ENCODE measurements at places on chromosomes 1 and 21.

DNA sequence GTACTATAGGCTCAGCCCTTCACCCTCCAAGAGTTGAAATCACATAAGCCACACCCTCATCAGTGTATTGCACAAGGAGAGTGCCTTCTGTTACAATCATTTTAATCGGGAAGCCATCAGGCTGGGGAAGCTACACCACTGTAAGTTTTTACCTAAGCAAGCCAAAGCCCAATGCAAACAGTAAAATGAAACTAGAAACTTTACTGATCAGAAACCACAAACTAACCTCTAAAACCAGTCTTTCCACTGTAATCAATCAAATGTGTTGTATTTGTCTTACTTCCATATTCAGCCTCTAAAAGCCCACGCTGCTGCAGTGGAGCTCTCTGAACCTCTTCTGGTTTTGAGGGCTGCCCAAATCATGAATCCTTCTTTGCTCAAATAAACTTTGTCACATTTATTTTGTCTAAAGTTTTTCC is 26.2 kb downstream of the CAPN8 start:
- DNase-seq, result no peak

GRCh38 chr1:19484798-19485361 is 459 bp downstream of the CAPZB start:
- no peak for DNase-seq

DNA sequence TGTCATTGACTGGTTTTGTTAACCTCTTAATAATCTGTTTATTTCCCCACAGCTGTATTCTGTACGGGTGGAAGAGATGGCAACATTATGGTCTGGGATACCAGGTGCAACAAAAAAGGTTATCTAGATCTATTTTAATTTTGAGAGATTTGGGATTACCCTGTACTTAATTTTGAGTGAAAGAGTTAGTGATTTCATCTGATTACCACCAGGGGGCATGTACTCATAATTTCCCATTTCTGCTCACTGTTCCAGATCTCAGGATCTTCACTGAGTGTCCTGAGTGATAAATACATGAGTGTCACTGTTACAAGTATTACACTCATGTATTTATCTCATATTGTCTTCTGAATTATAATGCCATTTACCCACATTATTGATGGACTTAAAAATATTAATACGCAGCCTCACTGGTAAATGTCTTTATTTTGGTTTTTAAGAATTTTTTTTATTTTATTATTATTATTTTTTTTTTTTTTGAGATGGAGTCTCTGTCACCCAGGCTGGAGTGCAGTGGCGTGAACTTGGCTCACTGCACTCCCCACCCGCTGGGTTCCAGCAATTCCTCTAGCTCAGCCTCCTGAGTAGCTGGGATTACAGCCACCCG is 27.4 kb downstream of the DTL start:
- no peak for DNase-seq

DNA sequence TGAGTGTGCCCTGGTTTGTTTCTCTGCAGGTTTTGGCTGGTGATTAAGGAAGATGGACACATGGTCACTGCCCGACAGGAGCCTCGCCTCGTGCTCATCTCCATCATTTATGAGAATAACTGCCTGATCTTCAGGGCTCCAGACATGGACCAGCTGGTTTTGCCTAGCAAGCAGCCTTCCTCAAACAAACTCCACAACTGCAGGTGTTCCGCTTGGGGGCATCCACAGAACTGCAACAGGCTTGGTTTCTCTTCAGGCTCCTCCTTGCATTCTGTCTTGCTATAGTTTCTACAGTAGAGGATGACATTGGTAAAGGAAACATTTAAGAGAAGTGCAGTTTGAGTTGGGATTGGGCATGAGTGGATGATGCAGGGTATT is 6.8 kb downstream of the MTARC2 start:
- no peak for DNase-seq

- peak; percentile 16 for DNase-seq
Observed at GRCh38 chr1:159936273-159936904, 9.0 kb downstream of the IGSF9 start.

GRCh38 chr1:116580446-116581322 is 9.9 kb upstream of the CD58 start:
- DNase-seq, result no peak

DNA sequence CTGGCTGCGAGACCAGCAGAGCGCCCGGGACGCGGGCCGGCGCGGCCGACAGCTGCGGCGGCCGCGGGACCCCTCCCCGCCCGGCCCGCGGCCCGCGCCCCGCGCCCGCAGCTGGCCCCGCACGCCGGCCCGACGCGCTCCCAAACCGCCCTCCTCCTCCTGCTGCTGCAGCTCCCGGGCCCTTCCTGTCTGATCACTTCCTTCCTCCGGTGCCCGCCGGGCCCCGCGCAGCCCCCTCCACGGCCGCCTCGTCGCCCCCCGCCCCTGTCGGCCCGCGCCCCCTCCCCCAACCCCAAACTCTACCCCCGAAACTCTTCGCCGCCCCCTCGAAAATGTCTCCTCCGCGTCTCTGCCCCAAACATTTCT is 594 bp downstream of the LUZP1 start:
- DNase-seq, result no peak

- DNase-seq, result no peak
Observed at GRCh38 chr1:115041654-115042053, 12.0 kb downstream of the TSHB start.

- DNase-seq, result no peak
Observed at GRCh38 chr1:232066521-232066920, 439.9 kb downstream of the DISC1 start.

DNA sequence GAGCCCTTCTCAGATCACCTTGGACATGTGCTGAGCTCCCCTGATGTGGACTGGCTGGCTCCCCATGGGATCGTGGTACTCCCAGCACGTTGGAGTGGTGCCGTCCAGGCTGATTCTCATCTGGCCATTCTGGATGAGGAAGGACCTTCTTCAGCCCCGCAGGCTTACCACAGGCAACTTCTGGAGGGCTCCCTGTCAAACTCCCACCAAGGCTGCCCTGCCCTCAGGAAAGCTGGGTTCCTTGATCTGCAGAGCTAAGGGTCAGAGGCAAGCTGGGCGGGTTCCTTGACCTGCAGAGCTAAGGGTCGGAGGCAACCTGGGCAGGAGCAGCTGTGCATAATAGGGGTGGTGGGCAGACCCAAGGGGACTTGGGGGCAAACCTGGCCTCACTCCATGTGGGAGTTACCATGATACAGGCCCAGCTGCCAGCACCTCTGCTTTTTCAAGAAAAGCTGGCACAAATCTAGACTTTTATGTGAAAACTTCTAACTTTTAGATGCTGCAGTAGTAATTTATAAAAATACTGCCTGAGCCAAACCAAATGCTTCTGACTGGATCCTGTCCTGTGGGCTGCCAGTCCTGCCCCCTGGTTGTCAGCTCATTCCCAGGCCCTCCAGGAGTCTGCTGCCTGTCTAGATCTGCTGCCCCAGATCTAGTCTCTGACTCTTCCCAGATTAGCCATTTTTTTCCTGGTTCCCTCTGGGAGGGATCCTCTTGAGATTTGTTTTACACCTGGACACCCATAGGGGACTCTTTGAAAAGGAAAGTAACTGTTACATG is 5.6 kb upstream of the THEM5 start:
- no peak for DNase-seq

GRCh38 chr1:116711263-116711840 is 42.9 kb upstream of the CD2 start:
- no peak for DNase-seq

DNA sequence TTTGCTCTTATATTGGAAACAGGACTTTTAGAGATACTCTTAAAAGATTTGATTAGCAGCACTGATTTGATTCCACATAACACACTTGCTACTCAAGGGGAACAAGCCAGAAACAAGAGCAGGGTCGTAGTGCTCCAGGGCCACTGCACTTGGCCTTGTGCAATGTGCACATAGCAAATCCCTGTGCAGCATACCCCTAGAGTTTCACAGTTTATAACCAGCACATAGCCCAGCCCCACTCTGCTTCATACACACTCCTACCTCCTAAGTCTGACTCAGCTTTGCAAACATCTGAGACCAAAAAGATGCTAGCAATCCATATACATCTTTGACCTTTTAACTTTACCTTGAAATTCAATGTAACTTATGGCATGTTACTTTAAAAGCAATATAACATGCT is 157.6 kb downstream of the VAV3 start:
- no peak for DNase-seq

- DNase-seq, result no peak
Observed at GRCh38 chr1:50502147-50502546, 78.9 kb upstream of the DMRTA2 start.

DNA sequence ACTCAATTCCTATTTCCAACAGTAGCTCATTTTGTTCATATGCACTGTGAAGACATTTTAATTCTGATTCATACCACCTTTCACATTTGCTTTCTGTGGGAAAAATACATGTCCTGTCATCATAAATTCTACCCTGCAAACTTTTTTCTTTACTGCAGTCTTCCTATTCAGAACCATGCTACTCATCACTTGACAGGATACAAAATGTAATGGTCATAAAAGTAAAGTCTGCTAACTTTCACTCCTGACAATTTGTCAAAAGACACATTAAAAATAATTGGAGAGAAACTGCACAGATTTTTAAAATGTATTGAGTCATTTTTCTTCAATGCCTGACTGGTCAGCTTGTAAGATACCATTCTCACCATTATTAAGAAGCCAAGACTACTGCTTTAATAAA is 1817.1 kb downstream of the BRINP3 start:
- no peak for DNase-seq

DNA sequence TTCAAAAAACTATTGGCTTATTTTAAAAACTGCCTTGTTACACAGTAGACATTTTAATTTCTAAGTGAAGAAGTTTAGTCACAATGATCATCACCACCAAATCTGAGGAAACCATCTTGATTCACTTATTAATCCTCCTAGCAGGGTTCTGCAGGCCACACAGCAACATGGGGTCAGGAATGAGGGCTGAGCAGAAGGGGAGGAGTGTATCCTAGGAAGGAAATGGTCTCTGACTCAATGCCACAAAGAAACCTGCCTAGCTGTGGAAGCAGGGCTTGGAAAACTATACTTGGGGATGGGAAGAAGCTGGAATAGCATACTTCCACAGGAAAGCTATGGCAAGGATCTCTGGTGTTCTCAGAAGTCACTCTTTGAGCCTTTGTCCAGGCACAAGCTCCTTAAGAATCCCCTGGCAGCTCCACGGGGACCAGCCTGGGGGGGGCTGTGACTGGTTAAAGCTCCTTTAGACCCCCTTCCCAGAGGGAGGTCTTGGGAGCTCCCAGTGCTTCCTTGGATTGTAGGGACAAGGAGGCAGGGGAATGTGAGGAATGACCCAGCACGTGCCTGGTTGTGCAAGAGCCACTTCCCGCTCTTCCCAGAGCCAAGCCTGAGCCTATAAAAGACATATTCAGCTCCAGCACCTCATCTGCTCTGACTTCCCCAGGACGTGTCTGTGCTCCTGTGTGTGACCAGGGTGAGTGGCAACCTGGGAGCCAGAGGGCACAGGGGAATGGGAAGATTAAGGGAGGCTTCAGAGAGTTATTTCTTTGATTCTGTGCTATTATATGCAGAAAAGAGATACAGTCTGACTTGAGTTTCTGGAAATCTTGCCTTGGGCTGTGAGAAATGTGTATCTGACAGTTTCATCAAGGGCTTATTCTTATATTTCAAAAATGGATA is at the start of gene LCE2A:
Gene LCE2A, plus strand, starts transcription at position 645 of the 900 bp plus-strand sequence. CDS start 557 bp downstream, outside the sequence.
- DNase-seq, result no peak

DNA sequence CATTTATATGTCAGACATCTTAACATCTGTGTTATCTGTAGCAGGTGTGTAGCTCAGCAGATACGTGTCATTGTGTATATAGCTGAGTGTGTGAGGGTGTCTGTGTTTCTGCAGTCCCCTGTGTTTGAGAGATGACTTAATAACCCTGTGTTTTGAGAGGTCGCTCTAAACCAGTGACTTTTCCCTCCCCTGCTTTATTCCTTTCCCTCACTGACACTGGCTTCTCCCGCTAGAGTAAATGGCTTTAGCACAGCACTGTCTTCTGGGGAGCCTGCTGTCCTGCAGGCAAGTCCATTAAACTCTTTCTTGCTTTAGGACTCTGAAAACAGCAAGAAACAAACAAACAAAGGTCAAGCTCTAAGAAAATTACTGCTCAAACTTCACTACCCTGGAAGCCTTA is 53.0 kb downstream of the VANGL1 start:
- no peak for DNase-seq

DNA sequence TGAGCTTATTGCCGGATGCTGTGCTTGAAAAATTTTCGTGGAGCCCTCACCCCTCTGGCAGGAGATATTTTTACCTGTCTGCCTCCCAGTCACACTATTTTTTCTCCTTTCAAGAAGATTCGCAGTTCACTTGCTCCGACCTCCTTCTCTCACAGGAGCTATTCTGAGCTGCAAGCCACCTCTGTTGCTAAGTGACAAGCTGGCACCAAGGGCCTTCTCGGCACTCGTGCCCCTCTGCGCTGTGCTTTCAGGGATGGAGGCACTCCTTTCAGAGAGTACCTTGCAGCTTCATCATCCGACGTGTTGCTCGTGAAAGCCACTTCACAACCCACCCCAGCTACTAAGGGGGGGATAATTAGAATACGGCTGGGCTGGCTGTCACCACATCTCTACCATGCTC is 11.6 kb downstream of the SLC6A17 start:
- DNase-seq, result no peak

DNA sequence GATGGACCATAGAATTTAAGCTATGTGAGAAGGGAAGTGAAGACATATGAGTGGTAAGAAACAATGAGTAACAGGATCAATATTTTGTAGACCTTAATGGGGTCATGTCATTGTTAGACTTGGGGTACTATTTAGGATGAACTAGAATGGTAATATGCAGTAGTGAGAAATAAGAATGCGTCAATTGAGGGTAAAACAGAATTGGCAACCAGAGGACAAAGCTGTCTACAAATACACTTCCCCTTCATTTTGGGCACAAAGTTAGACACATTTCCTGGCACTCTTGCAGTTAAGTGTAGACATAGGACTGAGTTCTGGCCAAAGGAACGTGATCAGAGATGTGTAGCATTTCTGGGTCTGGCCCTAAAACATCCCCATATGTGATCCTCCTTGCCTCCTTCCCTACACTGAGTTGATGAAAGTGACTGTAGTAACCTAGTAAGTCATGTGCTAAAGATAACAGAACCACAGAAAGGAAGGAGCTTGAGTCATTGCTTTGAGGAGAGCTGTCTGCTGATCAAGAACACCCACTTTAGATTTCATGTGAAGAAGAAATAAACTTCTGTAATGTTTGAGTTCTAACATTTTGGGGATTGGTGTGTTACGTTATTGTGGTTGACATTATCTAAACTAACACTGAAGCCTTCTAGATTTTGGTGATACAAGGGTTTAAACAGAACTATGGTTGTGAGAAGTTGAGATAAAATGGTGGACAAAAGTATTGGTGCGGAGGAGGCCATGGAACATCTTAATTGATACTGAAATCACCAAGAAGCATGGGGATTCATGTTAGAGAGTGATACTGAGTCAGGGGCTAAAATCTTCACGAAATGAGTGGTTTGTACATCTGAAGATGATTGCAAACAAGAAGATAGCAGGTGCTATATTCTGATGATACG is 41.7 kb downstream of the CD55 start:
- DNase-seq, result no peak

- DNase-seq, result no peak
Observed at GRCh38 chr1:156495401-156496140, 5.0 kb downstream of the MEF2D start.

GRCh38 chr1:64546013-64546412 is 76.1 kb downstream of the CACHD1 start:
- DNase-seq, result no peak

GRCh38 chr1:116003823-116004222 is 27.5 kb downstream of the SLC22A15 start:
- DNase-seq, result no peak

GRCh38 chr1:70866542-70867264 is 180.9 kb downstream of the PTGER3 start:
- DNase-seq, result no peak
